ENCODE measurements at places on chromosomes 7 and 10.

- no peaks in the 10 kb centered on the region for H3K27me3 ChIP-seq
- no peak overlapping the region for H3K4me3 ChIP-seq
- ATAC-seq, result peak; percentile 48
- H3K27ac ChIP-seq, result no peak overlapping the region
- H3K4me1 ChIP-seq, result no peaks in the 10 kb centered on the region
Observed at GRCh38 chr7:1919539-1920265, 249.6 kb downstream of the ELFN1 start.

DNA sequence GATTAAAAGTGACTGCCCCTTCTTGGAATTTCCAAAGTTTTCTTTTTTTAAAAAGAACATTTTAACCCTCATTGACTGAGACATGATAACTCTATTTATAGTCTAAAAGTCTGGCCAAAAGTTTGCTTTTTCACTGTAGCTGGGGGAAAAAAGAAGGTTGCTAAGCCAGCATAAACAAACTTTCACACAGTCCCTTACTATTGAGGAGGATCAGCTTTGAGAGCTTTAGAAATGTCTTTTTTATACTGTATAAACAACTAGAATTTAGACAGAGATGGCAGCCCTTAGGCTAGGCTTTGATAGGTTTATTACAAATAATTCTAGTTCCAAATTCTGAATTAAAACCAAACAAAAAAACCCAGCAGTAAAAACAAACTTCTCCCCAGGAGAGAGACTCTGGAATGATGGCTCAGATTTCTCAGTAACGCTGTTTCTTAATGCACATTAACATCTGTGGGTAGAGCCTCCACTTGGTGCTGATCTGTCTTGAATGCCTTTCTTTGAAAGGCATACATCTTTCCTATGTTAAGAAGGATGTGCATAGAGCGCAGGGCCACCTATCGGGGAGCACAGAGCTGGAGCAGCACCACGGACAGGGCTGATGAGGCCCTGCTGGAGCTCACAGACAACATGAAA is 100.9 kb upstream of the PDLIM1 start:
- no peak for ATAC-seq
- no peaks in the 10 kb centered on the region for H3K27me3 ChIP-seq
- H3K27ac ChIP-seq, result peak overlapping the region; percentile 44
- H3K4me1 ChIP-seq, result peaks cover 100% of the 10 kb centered on the region
- peaks cover 88% of the 10 kb centered on the region for H3K36me3 ChIP-seq

- H3K4me1 ChIP-seq, result no peaks in the 10 kb centered on the region
- H3K4me3 ChIP-seq, result no peak overlapping the region
- ATAC-seq, result no peak
- no peak overlapping the region for H3K27ac ChIP-seq
- H3K27me3 ChIP-seq, result no peaks in the 10 kb centered on the region
- no peaks in the 10 kb centered on the region for H3K36me3 ChIP-seq
Observed at GRCh38 chr7:53811555-53812079, 730.6 kb upstream of the VSTM2A start.

DNA sequence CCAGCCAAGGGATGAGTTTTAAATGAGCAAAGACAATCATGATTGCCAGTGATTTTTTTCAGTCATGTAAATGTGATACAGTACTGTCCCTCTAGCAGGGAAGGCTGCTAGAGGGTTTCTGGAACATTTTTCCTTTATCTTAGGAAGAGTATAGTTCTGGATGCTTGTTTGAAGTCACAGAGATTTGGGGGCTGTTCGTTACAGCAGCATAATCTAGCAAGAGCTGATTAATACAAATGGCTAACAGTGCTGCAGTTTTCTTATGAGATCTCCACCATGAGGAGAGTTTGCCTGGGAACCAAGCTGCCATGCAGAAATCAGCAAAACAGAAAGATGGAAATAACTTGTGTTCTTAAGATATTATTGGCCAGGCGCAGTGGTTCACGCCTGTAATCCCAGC is 7.9 kb upstream of the PPA1 start:
- H3K36me3 ChIP-seq, result no peaks in the 10 kb centered on the region
- no peak for ATAC-seq
- H3K27me3 ChIP-seq, result no peaks in the 10 kb centered on the region
- H3K27ac ChIP-seq, result no peak overlapping the region
- H3K4me1 ChIP-seq, result no peaks in the 10 kb centered on the region

DNA sequence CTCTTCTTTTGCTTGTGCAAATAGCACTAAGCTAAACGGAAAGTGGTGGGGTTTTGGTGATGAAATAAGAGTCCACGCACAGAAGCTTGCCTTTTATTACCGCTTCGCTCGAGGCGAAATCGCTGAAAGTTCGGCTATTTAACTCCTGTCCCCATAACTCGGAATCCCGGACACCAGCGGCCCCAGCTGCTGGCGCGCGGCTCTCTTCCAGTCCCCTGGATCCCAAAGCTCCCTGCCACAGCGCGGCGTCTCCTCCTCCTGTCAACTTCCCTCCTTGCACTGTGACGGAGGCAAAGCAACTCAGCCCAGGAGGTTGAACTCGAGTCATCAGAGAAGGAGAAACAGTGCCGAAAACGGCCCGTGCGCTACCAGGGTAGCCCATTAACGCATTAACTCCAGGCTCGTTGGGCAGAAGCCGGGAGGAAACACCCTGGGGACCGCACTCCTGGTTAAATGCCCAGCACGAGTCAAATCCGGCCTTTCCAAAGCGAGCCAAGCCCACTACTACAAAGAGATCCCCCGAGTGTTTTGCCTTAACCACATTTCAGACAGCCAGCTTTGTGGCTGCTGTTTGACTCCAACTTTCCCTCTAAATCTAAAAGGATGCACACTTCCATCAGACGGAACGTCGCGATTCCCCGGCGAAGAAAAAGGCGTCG is 1.3 kb downstream of the SEMA3D start:
- H3K36me3 ChIP-seq, result no peaks in the 10 kb centered on the region
- H3K4me3 ChIP-seq, result peak overlapping the region; percentile 34
- no peaks in the 10 kb centered on the region for H3K4me1 ChIP-seq
- peak overlapping the region; percentile 60 for H3K27ac ChIP-seq
- H3K27me3 ChIP-seq, result peaks cover 33% of the 10 kb centered on the region

- no peak for ATAC-seq
- H3K27ac ChIP-seq, result no peak overlapping the region
- H3K4me3 ChIP-seq, result no peak overlapping the region
- H3K27me3 ChIP-seq, result no peaks in the 10 kb centered on the region
- H3K4me1 ChIP-seq, result peaks cover 9% of the 10 kb centered on the region
- H3K36me3 ChIP-seq, result no peaks in the 10 kb centered on the region
Observed at GRCh38 chr7:50743893-50744292, 38.8 kb downstream of the GRB10 start.

DNA sequence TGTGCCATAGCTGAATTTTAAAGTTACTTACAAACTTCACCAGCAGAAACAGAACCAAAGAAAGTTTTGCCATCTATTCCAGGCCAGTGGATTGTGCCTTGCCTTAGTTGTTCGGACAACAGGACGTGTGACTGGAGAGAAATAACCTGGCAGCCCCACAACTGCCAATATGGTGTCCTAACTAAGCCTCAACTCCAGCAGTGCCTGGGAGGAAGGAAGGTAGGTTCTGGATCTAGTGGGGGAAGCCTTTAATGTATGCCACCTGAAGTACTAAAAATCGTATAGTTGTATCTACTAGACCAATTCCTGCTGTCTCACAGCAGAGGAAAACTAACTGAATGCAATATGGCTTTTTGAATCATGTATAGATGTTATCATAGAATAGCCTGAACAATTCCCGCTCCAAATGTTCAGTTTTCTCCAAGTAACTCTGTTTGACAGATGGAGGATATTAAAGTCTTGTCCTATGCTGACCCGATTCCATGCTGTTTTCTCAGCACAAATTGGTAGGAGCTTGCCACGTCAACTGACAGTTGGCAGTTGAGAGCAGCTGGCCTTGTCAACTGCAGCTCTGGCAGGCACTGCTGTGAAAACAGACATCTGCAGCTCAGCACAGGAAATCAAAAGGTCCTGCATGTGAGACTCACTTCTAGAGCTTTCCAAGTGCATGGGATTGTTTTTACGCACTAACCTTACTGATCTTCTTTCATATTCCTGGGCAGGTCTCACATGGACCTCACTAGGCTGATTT is 84.5 kb upstream of the WNT16 start:
- H3K4me1 ChIP-seq, result no peaks in the 10 kb centered on the region
- no peak overlapping the region for H3K4me3 ChIP-seq
- no peak for ATAC-seq
- no peak overlapping the region for H3K27ac ChIP-seq
- no peaks in the 10 kb centered on the region for H3K36me3 ChIP-seq

DNA sequence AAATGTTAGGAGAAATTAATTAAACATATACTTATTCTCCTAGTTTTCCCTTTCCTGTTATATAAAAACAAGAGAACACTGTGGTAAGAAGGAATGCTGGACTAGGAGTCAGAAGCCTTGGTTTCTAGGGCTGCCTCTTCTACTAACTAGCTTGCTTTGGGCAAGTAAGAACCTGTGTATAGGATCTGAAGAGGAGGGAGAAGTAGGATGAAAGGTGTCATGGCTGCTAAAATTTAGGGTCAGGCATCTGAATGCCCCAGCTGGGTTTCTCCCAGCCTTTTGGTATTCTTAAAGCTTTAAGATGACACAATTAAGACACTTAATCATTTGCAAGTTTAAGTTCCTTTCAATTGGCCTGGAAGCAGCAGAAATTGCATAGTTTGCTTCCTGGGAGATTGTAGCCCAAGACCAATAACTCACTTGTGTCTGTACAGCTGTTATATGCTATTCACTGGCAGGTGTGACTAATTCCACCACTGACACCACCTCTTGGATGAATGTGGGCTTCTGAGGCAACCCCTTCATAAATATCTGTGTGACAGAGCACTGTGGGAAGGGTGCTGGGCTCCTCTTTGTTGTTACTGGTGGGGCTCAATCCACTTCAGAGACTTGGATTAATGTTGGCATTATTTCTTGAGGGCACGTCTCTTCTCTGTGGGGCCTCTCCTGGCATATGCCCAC is 137.2 kb downstream of the LRMDA start:
- peaks cover 8% of the 10 kb centered on the region for H3K4me1 ChIP-seq
- no peaks in the 10 kb centered on the region for H3K36me3 ChIP-seq
- no peak for ATAC-seq

DNA sequence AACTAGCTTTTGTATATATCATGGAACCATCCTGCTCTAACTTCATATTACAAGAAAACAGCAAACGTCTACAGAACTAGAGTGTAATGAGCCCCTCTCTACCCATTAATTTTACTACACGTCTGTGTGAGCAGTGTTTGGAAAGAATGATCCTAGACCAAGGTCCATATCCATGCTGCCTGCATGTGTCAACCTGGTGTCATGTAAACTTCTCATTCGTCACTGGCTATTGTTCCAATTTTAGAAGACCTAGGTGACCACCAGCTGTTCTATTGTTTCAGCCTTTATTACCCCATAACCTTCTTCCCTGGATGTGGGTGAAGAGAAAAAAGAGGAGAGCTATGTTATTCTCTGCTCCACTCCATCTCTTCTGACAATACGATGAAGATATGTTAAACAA is 77.1 kb downstream of the CREM start:
- H3K4me3 ChIP-seq, result no peak overlapping the region
- H3K36me3 ChIP-seq, result no peaks in the 10 kb centered on the region
- H3K4me1 ChIP-seq, result no peaks in the 10 kb centered on the region
- H3K27me3 ChIP-seq, result no peaks in the 10 kb centered on the region
- ATAC-seq, result no peak

DNA sequence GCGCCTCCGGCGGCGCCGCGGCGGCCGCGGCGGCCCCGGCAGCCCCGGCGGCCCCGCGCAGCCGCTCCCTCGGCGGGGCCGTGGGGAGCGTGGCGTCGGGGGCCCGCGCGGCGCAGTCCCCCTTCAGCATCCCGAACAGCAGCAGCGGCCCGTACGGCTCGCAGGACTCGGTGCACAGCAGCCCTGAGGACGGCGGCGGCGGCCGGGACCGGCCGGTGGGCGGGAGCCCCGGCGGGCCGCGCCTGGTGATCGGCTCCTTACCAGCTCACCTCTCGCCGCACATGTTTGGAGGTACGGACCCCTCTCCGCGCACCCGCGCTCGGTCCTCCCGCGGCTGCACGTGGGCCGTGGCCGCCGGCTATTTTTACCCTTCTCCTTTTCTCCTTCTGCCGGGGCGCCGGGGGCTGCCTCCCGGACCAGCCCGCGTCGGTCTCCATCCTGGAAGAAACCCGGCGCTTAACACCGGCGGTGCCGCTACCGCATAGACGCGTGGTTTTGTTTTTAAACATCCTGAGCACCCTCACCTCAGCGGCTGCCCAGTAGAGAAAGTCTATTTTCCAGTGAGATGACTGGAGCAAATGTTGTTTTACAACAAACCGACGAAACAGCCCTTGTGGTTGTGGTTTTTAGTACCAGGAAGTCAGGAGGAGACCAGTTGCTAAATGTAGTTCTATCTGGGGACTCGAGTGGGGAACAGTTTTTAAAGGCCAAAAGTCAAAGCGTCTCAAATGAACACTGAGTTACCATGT is 1.3 kb downstream of the ZNRF2 start:
- no peaks in the 10 kb centered on the region for H3K27me3 ChIP-seq
- ATAC-seq, result no peak
- peak overlapping the region; percentile 99 for H3K27ac ChIP-seq
- H3K4me3 ChIP-seq, result peak overlapping the region; percentile 97
- peaks cover 11% of the 10 kb centered on the region for H3K4me1 ChIP-seq

- peaks cover 39% of the 10 kb centered on the region for H3K4me1 ChIP-seq
- ATAC-seq, result peak; percentile 24
- H3K27me3 ChIP-seq, result no peaks in the 10 kb centered on the region
- no peak overlapping the region for H3K4me3 ChIP-seq
- H3K36me3 ChIP-seq, result no peaks in the 10 kb centered on the region
Observed at GRCh38 chr7:2116989-2117591, 115.7 kb downstream of the MAD1L1 start.

DNA sequence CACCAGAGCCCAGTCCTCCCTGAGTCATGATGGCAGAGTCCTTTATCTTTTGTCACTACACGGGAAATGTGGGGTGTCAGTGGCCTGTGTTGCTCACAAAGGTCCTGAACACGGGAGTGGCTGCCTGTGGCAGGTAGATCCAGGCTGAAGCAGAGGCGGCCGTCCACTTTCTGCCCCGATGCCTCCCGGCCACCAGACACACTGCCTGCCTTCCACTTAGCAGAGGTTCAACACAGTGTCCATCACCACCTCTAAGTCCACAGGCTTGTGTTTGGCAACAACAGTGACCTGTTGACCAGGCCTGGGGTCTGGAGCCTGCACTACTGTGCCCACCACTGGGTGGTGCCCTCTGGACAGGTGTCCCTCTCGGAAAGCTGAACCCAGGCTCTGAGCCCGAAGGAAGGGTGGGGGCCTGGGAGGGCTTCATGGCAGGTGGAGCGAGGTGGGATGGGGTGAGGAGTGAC is 49.9 kb upstream of the CAMK2B start:
- peaks cover 16% of the 10 kb centered on the region for H3K27me3 ChIP-seq
- H3K4me1 ChIP-seq, result no peaks in the 10 kb centered on the region
- no peaks in the 10 kb centered on the region for H3K36me3 ChIP-seq

GRCh38 chr10:69685802-69686585 is 55.9 kb downstream of the FAM241B start:
- no peak for ATAC-seq
- H3K27me3 ChIP-seq, result peaks cover 6% of the 10 kb centered on the region
- no peak overlapping the region for H3K4me3 ChIP-seq
- no peak overlapping the region for H3K27ac ChIP-seq

DNA sequence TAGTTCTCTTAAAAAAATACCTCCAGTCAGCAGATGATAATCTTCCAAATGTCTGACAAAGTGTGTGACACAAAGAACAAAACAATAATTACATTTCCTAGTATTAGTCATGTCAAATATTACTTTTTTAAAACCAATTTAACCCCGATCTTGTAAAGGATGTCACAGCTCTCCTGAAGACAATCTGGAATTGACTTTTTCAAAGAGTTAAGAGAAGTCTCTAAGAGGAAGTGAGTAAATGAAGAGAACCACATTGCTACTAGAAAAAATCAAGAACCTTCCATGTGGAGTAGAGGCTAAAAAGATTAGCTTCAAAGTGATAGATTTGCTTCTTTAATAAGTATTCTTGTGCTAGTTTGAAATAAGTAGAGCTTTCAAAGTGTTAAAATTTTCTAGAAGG is 218.2 kb upstream of the IMMP2L start:
- peaks cover 26% of the 10 kb centered on the region for H3K36me3 ChIP-seq
- no peaks in the 10 kb centered on the region for H3K27me3 ChIP-seq
- no peak overlapping the region for H3K4me3 ChIP-seq
- H3K27ac ChIP-seq, result no peak overlapping the region
- no peak for ATAC-seq
